ENCODE measurements at places on chromosomes 2 and 18.
A peak's percentile ranks its signal among the peaks of the same experiment; 100 is the strongest.

GRCh38 chr2:136404176-136404575 is 286.2 kb upstream of the CXCR4 start:
- DNase-seq, result no peak

- no peak for DNase-seq
Measured at GRCh38 chr2:45843136-45843535, 191.7 kb downstream of the PRKCE start.

DNA sequence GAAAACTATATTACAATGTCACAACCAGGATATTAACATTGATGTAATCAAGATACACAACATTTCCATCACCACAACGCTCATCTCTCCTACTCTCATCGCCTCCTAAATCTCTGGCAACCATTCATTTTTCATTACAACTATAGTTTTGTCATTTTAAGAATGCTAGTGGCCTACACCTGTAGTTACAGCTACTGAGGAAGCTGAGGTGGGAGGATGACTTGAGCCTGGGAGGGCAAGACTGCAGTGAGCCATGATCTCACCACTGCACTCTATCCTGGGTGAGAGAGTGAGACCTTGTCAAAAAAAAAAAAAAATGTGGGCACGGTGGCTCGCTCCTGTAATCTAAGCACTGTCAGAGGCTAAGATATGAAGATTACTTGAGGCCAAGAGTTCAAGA is 10.5 kb downstream of the PKP4 start:
- DNase-seq, result peak; percentile 2

DNA sequence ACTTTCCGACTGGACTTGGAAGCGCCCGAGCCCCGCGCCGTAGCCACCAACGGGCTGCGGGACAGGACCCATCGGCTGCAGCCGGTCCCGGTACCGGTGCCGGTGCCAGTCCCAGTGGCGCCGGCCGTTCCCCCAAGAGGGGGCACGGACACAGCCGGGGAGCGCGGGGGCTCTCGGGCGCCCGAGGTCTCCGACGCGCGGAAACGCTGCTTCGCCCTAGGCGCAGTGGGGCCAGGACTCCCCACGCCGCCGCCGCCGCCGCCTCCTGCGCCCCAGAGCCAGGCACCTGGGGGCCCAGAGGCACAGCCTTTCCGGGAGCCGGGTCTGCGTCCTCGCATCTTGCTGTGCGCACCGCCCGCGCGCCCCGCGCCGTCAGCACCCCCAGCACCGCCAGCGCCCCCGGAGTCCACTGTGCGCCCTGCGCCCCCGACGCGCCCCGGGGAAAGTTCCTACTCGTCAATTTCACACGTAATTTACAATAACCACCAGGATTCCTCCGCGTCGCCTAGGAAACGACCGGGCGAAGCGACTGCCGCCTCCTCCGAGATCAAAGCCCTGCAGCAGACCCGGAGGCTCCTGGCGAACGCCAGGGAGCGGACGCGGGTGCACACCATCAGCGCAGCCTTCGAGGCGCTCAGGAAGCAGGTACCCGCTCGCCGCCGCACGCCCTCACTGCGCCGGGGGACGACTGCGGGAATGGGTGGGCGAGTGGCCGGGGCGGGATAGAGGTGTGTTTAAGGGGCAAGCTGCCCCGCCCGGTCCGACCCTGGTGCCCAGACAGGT is 713 bp downstream of the ATOH8 start:
- DNase-seq, result peak; percentile 24

- no peak for DNase-seq
Measured at GRCh38 chr2:46846536-46846935, 69.1 kb downstream of the MCFD2 start.

GRCh38 chr2:33873076-33873605 is 274.0 kb upstream of the FAM98A start:
- DNase-seq, result no peak

- DNase-seq, result no peak
Measured at GRCh38 chr2:29573612-29574011, 347.8 kb downstream of the ALK start.

DNA sequence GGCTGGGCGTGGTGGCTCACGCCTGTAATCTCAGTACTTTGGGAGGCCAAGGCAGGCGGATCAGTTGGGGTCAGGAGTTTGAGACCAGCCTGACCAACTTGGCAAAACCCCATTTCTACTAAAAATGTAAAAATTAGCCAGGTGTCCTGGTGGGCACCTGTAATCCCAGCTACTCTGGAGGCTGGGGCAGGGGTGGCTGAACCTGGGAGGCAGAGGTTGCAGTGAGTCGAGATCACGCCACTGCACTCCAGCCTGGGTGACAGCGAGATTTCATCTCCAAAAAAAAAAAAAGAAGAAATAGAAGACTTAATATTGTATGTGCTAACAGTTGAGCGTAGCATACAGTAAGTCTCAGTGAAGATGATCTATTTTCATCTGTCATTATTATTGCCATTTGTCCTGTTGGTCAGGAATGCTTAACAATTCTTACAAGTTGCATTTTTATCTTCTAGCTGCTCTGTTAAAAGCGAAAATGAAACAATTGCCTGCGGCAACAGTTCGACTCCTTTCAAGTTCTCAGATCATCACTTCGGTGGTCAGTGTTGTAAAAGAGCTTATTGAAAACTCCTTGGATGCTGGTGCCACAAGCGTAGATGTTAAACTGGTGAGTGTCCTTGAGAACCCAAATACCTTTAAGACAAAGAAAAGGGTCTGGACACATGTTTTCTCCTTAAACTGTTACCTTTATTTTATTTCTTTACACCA is 7.2 kb downstream of the PMS1 start:
- DNase-seq, result no peak

DNA sequence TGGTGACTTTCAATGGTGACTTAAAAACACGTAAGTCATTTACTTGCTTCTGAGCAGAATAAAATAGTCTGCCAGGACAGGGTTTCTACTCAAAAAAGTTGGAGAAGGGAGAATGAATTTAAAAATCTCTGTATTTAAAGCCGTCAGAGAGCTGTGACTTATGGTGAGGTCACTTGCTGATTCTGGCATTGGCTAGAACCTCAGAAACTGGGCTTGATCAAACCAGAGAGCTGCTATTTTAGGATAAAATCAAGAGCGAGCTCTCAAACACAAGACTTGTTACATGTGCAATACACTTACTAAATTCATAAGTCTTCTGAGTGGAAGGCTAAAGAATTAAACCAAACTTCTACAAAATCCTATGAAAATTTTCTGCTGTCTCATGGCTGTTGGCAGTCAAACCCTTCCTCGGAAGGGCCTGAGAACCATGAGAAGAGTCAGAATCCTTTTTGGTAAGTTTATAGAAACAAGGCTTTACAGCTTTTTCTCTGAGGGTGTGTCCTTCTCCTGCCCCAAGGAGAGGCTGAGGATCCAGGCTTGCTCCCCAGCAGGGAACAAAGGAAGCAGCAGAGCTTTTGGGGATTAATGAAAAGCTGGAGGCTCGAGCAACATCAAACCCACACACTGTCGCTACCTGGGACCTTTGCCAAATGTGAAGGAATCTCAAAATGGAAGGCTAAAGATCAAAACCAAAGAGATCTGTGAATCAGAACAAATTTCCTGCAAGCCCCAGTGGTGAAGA is 816.4 kb downstream of the SOCS6 start:
- no peak for DNase-seq

GRCh38 chr2:237315170-237315828 is 98.7 kb downstream of the COL6A3 start:
- DNase-seq, result no peak

DNA sequence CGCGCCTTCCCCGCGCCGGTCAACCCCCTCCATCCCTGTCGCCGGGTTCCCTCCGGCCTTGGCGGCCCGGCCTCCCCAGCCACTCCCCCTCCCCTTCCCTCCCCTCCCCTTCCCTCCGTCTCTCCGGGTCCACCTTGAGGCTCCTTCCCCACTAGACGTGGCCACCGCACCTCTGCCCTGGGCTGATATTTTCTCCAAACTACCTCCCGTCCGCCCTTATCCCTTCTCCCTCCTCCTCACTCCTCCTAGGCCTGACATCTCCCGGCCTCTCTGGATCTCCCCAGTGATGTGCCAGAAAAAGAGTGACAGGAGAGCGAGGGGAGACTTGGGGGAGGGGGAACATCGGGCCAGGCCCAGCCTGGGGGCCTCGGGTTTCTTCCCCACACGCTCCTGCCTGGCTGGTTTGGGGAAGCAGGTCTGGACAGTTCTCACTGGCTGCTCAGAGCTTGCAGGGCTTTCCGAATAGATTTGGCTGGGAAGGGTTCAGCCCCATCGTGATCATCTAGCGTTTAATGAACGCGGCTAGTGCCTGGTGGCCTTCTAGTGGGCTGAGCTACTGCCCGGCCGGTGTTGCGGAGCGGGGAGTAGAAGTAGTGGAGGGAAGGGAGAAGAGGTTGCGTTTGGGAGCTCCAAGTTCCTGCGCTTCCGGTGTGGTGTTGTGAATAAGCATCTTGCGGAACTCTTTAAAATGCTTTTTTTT is 641 bp downstream of the MAPRE3 start:
- no peak for DNase-seq

GRCh38 chr2:100429726-100430125 is 12.3 kb upstream of the CHST10 start:
- no peak for DNase-seq
